ENCODE measurements at places on chromosomes 7 and 10.

- DNase-seq, result no peak
These were observed 67.2 kb upstream of the POT1 start for GRCh38 chr7:124996778-124997177.

GRCh38 chr10:52129410-52130178 is 184.5 kb upstream of the DKK1 start:
- DNase-seq, result no peak

GRCh38 chr7:101516851-101517250 is 112.2 kb downstream of the MYL10 start:
- no peak for DNase-seq

GRCh38 chr7:142018154-142018553 is 22.5 kb downstream of the MGAM start:
- DNase-seq, result no peak

DNA sequence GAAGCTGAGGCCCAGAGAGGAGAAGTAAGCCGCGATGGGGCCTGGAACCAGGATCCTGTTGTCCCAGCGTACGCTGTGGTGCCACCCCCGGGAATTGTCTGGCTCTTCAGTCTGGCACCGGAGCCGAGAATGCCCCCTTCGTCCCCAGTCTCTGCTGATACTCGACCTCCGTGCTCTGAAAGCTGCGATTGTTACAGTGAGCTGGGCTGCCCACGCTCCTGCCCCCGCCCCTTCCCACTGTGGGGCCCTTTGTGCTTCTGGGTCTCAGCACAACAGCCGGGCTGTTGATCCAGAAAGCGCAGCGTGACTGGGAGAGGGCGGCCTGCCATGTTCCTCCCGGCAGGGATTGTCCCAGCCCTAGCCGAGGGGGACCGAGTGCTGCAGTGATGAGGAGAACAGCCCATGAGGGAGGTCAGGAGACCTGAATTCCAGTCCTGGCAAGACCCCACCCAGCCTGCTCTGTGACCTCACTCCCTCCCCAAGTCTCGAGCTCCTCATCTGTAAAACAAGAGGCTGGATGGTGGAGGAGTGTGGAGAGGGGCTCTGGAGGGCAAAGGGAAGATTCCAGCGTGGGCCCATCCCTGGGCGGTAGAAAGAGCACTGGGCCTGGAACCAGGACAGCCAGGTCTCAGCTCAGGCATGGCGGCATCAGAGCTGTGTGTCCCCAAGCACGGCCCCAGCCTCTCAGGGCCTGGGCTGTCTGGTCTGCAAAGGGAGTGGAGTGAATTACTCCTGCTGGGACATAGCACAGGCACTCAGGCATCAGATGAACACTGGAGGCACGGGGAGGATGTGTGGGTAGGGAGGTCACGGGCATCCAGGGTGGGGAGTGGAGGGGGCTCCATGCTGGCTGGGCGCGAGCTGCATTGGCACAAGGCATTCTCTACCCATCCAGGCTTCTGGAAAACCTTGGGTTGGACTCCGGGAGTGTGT is 43.6 kb downstream of the TSPAN15 start:
- no peak for DNase-seq

- DNase-seq, result peak; percentile 83
These were observed 14.4 kb upstream of the SPRN start for GRCh38 chr10:133438711-133439273.

GRCh38 chr10:2839081-2839725 is 228.1 kb upstream of the PFKP start:
- DNase-seq, result peak; percentile 59

- peak; percentile 41 for DNase-seq
These were observed 52.2 kb downstream of the PWWP2B start for GRCh38 chr10:132449051-132449810.

- DNase-seq, result no peak
These were observed 70.8 kb downstream of the FRMD4A start for GRCh38 chr10:14259696-14260566.
